ENCODE measurements at places on chromosomes 5 and 9. TPM values are rescaled to one million over a fixed set of nuclear protein-coding genes. Genes with fewer than 3 reads are reported as not detected.

DNA sequence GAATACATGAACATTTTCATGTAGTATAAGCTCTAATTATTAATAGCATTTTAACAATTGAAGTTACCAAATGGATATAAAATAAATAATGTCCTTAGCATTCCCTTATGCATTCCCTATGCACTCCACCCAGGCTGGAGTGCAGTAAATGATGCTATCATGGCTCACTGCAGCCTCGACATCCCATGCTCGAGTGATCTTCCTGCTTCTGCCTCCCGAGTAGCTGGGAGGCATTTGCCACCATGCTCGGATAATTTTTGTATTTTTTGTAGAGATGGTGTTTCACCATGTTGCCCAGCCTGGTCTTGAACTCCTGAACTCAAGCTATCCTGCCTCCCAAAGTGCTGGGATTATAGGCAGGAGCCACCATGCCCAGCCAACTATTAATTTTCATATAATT lies 184.0 kb downstream of the PBX3 start:
- no peak for DNase-seq

- peak; percentile 82 for DNase-seq
Observed at GRCh38 chr9:87502391-87503221, 4.9 kb downstream of the DAPK1 start.

The IFNA13 gene
- total RNA-seq: not detected

DNA sequence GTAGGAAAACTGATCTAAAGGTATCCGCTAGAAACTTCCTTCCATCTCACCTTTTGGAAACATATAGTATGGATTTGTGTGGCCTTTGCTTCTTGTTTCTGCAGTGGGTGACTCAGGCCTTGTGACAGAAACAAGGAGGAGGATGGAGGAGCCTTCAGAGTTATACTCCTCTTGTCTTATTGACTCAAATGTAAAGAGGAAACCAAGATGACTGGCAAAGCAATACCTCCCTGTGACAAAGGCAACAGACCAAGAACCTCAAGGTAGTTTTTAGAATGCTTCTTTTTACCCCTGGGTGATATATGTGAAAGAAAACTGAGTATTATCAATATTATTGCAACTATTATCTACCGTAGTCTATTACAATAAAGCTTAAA lies 123.3 kb upstream of the SLIT3 start:
- no peak for DNase-seq

- no peak for DNase-seq
Observed at GRCh38 chr9:70352356-70352755, 62.1 kb downstream of the KLF9 start.

GRCh38 chr5:127666043-127666716 lies 17.3 kb downstream of the CTXN3 start:
- DNase-seq: no peak

- DNase-seq: no peak
Observed at GRCh38 chr9:100066539-100066938, 32.3 kb downstream of the ERP44 start.

- no peak for DNase-seq
Observed at GRCh38 chr9:15475923-15476536, 34.7 kb downstream of the PSIP1 start.

- no peak for DNase-seq
Observed at GRCh38 chr5:14960120-14960462, 88.5 kb upstream of the ANKH start.

DNA sequence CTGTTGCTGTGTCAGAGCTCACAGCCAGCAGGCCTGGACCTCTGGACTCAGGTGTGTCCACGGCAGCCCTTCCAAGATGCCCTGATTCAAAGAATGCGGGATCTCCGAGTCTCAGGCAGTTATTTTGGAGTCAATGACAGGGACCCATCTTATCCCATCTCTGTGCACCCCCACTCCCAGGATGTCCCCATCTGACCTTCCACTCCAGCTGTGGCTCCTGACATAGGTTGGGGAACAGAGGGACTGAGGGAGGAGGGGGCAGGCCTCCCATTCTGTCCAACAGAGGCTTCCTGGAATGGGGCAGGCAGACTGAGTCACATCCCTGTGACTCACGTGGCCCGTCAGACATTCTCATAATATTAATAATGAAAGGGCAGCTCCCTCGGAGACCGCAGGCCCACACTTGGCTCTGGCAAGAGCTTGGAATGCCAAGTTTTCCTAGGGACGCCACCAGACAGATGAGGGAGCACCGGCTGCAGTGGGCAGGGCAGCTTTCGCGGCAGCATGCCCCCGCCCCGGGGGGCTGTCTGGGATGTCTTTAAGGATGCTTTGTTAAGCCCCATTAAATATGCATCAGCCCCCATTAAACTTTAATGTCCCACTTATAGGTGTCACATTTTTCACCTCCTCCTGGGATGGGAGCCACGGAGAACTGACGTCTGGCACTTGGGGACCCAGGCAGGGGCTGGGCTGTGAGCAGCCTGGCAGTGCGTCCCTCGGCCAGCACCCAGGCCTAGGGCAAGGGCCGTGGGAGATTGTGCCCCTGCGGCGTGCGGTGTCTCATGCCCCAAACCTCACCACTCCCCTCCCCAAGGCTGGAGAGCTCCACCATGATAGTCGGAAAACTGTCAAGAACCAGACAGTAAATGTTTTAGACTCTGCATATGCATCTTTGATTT lies 23.6 kb upstream of the FIBCD1 start:
- DNase-seq: peak; percentile 84

GRCh38 chr9:111984086-111984802 lies 87.6 kb downstream of the UGCG start:
- no peak for DNase-seq

- DNase-seq: no peak
Observed at GRCh38 chr9:109537288-109537687, 39.2 kb upstream of the PTPN3 start.

- DNase-seq: no peak
Observed at GRCh38 chr5:128274441-128274840, 190.9 kb downstream of the SLC12A2 start.

GRCh38 chr9:28868228-28868990 lies 1295.1 kb upstream of the C9orf72 start:
- DNase-seq: no peak

DNA sequence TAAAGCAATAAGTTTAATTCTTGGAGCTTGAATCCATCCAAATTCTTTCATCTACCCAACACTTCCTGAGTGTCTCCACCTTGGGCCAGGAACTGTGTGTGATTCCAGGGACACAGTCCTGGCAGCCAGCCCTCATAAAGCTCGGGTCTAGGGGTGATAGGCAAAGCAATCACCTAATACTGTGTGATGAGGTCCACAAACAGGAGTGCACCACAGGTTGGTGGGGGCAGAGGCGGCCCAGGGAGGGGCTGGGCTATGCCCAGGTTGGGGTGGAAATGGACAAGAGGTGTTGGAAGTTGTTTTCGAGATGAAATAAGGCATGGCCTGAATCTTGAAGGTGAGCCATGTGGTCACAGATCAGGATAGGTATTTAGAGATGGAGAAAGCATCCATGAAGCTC lies 133.9 kb upstream of the PTCH1 start:
- DNase-seq: no peak

DNA sequence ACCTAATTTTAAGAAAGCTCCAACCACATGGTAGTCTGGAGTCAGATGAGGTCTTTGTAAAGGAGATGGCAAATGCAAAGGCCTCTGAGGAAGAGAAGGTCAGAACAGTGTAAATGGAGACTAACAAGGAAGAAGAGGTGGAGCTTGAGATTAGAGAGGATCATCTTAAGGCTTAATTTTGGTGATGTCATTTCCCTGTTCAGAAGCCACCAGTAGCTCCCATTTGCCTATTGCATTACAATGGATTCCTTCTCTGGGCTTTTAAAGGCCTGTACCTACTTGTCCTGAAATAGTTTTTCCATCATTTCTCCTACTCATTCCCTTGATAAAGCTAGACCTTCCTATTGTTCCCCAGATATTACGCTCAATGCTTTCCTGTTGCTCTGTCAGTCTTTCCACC lies 16.1 kb downstream of the PCSK5 start:
- no peak for DNase-seq

GRCh38 chr5:106019261-106019660 lies 1651.5 kb downstream of the EFNA5 start:
- DNase-seq: no peak

DNA sequence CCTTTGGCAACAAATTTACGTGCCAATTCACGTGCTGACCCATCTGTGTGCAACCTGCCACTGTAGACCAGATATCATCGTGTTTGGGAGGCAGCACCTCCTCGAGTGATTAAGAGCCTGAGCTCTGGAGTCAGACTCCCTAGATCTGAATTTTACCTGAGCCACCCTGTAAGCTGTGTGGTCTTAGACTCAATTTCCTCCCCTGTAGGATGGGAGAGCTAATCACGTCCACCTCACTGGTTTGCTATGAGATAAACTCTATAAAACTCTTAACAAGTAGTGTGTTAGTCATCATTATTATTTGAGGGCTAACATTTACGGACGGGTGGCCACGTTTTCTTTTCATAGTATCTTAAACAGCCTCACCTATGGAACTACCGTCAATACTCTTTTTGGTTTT lies 220.0 kb upstream of the ADAMTSL1 start:
- no peak for DNase-seq

GRCh38 chr5:142327111-142327842 lies 2.5 kb upstream of the SPRY4 start:
- DNase-seq: no peak

GRCh38 chr5:132298298-132299212 lies 4.4 kb downstream of the SLC22A4 start:
- no peak for DNase-seq

GRCh38 chr9:83011611-83012010 lies 51.3 kb downstream of the RASEF start:
- no peak for DNase-seq

DNA sequence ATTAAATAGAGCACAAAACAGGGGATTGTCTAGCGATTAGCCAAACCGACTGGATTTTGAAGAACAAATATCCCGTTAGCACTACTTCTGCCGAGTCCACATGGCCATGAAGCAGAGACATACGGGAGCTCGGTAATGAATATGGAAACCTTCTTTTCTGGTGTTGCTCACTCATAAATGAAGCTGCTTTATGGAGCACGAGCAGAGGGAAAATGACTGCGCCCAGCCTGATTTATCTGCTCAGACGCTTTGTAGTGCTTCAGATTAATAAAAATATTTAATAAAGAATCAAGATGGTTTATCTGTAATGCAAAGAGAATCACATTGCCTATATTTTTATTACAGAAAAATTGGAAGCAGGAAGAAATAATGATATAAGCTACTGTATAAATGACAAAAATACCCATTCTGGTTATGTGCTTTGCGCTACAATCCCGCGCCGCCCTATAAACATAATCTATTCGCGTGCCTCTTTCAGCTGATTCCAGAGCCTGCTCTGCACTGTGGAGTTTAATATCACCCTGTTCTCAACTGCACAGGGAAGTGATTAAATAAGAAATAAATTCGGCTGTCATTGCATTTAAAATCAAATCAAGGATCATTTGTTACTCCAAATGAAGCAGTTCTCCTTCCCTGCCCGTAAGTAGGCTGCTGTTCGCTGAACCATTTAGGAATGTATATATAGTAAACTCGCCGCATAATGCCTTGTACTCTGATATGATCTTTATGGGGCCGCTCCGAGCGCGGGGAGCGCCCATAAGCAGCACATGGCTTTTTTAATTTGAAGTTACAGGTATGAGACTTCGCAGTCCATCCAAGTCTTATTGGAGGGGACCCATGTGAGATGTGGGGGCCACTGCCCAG lies 22.3 kb upstream of the UBAC1 start:
- DNase-seq: no peak

DNA sequence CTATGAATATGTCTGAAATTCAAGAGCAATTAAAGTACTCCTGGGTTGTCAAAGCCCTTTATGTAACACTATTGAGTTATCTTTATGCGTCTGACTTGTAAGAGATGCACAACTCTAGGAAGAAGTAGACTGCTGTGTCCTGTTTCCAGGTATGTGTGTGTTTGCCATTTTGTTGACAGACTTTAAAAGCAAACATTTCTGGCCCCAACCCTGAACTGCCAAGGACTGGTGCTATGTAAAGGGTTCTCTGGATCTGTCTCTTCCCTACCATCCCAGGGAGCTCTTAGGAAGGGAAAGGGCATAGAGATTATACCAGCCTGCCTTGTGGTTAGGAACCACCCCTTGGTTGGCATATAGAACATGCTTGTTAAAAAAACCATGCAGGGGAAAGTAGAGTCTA lies 12.1 kb downstream of the SLC22A5 start:
- no peak for DNase-seq
